ENCODE measurements at places on chromosomes 11 and 22.

- no peak for DNase-seq
Measured at GRCh38 chr11:17827006-17827405, 92.4 kb downstream of the KCNC1 start.

GRCh38 chr22:27845644-27846043 lies 44.1 kb upstream of the MN1 start:
- no peak for DNase-seq

- DNase-seq: no peak
Measured at GRCh38 chr11:61116426-61117167, 14.3 kb downstream of the CD5 start.

DNA sequence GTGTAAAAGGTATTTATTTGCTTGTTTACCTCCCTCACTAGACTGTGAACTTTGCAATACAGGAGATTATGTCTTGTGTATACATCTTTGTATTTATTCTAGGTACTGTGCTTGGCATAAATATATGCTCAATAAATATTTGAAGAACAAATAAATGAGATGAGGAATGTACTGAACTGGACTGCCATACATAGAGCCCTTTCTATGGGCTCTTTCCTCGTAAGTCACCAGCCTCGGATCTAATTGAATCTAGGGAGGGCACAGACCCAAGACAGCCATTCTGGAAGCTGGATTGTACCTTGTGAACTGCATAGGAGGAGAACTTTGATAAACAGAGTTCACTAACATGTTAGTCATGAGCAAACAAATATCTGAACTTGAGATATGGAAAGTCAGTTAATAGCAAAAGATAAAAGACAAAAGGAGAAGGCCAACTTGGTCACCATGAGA lies 503.9 kb downstream of the INSC start:
- no peak for DNase-seq

- DNase-seq: no peak
Measured at GRCh38 chr11:61837411-61838005, 9.4 kb downstream of the FADS2 start.

DNA sequence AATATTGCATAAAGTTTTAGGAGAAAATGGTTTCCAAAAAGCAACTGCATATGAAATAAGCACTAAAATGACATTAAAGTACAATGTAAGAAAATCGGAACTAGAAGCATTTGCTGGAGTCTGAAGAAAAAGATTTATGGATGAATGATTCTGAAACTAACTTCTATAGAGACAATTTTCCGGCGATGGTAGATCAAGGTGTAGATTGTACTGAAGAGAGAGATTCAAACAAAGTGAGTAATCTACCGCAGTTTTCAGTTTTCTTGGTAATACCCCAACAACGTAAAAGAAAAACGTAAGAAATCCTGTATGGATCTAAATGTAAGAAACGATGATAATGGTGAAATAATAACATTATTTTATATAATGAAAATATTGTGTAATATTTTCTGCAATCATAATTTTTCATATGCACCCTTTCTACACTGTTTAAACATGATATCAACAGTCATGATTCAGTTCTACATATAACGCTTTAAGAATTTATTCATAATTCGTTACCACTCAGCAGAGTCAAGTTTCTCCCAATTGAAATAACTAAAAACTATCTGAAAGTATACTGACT lies 1.8 kb upstream of the CDPF1 start:
- DNase-seq: no peak

GRCh38 chr11:123577081-123577598 lies 77.3 kb downstream of the SCN3B start:
- DNase-seq: peak; percentile 46

DNA sequence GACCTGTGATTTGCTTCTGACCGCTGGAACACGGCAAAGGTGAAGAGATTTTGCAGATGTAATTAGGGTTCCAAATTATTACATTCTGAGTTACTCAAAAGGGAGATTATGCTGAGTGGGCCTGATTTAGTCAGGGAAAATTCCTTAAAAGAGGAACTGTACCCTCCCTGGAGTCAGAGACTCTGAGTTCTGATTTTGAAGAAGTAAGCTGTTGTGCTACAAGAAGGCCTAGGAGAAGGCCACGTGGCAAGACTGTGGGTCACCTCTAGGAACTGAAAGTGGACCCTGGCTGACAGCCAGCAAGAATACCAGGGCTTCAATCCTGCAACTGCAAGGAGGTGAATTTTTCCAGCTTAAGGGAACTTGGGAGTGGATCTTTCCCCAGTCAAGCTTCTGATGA lies 45.3 kb downstream of the CHRDL2 start:
- DNase-seq: peak; percentile 15

GRCh38 chr11:19191530-19192169 lies 10.1 kb downstream of the CSRP3 start:
- no peak for DNase-seq

DNA sequence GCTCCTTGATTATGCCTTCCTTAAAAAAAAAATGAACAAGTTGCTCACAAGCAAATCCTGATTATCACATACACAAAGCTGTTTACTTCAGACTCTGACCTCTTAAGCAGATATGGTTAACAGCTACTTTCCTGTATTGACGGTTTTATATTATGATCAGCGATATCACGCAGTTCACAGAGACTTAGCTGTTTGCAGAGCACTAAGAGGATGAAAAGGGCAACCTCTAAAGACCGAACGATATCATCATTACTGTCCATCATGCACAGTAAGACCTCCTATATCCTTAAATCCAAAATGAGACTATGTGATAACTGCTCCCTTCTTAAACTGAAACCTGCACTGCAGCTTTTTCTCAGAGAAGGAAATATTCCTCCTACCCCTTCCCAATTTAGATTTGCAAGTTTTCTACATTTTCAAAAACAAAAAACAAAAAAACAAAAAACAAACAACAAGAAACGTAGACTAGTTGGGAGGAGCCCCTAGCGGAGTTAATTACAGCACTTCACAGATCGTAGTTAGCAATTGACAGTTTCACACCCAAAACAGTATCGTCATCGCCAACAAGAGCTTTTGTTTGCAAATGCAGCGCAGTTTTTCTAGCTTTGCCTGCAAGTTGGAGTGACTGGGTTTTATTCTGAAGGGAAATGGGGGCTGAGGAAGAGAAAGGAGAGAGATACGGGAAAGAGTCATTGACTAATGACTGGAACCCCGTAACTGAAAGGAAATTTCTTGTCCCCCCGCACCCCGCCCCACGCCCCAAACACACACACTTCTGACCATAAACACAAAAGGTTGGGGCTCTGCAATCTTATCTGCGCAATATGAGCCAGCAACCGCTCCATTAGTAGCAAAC lies 1.2 kb downstream of the DDX6 start:
- peak; percentile 73 for DNase-seq

GRCh38 chr22:47654922-47655491 lies 892.6 kb downstream of the TBC1D22A start:
- DNase-seq: no peak

DNA sequence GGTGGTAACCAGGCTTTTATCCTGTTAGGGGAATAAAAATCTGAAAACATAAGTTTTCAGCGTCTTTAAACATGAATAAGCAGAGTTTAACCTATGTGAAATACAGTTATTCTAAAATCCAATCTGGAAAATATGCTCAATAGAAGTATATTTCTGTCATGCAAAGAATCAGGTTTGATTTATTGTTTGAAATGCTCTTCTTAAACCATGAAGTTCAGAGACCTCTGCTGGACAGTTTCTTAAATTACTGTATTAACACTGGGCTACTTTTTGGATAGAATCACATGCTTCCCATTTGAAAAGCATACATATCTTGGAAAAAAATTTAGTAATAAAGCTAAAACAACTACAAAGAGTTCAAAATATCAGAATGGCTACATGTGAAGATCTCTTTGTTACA lies 25.4 kb downstream of the APIP start:
- peak; percentile 25 for DNase-seq

DNA sequence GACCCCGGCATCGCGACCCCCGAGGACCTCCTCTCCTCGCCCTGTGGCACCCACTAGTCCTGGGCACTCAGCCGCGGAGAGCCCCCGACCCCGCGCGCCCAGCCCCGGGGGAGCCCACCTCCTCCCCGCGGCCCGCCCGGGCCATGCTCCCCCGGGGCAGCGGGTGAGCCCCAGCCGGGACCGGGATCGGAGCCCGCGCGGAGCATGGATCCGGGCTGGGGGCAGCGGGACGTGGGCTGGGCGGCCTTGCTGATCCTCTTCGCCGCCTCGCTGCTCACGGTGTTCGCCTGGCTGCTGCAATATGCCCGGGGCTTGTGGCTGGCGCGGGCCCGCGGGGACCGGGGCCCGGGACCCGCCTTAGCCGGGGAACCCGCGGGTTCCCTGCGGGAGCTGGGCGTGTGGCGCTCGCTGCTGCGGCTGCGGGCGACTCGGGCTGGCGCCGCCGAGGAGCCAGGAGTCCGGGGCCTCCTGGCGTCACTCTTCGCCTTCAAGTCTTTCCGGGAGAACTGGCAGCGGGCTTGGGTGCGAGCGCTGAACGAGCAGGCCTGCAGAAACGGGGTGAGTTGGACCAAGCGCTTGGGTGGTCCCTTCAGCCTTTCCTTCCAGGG lies 498 bp downstream of the C2CD2L start:
- DNase-seq: no peak

GRCh38 chr11:8289492-8289918 lies 25.8 kb upstream of the LMO1 start:
- no peak for DNase-seq

GRCh38 chr22:35542157-35542938 lies 1.7 kb downstream of the RASD2 start:
- DNase-seq: no peak

DNA sequence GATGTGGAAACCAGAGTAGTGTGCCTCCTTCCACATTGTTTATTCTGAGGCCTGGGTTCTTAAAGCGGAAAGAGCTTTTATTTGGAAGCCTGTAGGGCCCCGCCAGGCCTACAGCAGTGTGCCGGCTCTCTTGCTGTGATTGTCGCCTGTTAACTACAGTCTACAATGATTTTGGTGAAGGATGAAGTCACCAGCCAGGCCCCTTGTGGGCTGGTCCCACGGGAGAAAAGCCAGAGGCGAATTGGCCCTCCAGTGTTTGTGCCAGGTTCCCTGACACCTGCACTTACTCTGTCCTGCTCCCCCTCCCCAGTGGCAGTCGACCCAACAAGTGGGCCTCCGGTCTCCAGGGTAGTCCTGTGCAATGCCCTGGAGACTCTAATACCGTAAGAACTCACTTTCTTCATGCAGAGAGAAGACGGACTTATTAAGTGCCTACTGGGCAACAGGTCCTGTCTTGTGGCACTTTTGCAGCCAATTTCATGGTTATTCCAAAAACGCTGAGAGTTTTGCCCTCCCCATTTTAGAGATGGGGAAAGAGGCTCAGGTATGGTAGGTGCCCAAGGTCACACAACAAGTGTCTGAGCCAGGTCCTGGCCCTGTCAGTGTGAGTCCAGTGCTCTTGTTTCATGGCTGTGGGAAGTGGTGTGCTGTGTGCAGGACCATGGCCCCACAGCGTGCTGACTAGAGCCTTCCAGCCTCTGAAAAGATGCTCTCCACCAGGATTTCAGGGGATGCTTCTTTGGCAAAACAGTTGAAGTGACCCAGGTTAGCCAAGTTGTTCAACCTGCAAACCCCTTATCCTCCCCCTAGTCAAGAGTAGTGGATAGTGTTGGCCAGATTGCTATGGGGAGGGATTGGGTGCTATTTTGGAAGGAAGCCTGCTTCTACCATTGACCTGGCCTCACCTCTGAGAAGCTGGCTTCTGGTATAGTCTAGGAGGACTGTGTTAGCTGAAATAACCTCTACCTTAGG lies 1.4 kb downstream of the MICAL2 start:
- DNase-seq: no peak

DNA sequence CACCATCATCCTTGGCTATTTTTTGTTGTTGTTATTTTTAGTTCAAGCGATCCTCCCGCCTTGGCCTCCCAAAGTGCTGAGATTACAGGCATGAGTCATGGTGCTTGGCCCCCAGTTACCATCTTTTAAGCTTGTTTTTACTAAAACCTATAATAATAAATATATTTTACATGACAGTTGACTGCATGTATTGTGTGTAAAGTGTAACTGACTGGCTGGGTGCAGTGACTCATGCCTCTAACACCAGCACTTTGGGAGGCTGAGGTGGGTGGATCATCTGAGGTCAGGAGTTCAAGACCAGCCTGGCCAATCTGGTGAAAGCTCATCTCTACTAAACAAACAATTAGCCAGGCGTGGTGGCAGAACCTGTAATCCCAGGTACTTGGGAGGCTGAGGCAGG lies 386.2 kb downstream of the TENM4 start:
- no peak for DNase-seq

GRCh38 chr22:20131597-20131858 lies at the start of gene ZDHHC8:
TSS of gene ZDHHC8 (plus strand) at chr22:20131804. CDS start at chr22:20131948, 144 bp downstream.
- DNase-seq: peak; percentile 45

GRCh38 chr11:8650401-8650990 lies 32.0 kb downstream of the TRIM66 start:
- no peak for DNase-seq

GRCh38 chr11:95241681-95242081 lies 10.7 kb upstream of the SESN3 start:
- DNase-seq: no peak

DNA sequence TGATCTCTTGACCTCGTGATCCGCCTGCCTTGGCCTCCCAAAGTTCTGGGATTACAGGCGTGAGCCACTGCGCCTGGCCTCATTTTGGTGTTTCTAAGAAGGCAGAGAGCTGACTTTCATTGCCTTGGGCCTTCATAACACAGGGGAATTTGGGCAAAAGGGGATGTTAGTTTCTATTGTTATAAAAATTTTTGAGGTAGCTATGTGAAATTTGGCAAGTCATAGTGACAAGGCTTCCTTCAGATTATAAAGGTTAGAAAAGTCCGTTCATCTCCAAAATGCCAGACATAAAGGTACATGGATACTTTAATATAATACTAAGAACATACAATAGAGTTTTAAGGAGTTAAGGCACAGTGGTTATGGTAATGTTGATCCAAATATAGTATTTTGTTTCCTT lies 17.2 kb downstream of the LDHC start:
- DNase-seq: no peak

GRCh38 chr11:63444160-63444559 lies 46.8 kb downstream of the PLAAT5 start:
- no peak for DNase-seq

GRCh38 chr22:45917146-45917545 lies 59.8 kb downstream of the WNT7B start:
- no peak for DNase-seq

DNA sequence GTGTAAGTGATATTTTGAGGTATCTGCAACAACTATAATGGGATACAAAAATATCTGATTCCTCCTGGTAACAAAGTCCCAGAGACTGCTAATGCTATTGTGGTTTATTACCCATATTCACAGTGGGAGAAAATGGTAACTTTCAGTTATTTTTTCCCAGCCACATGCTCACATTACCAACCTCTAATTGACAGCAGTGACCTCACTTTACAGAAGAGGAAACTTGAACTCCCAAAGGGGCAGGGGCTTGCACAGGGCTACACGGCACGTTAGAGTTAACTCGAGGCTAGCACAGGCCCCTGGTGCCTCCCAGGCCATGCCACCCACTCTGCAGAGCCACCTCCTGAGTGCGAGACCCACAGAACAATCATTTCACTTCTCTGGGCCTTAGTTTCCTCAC lies 132.4 kb downstream of the TENM4 start:
- DNase-seq: no peak
